ENCODE measurements at places on chromosomes 16 and 17. TPM values are rescaled to one million over a fixed set of nuclear protein-coding genes. Genes with fewer than 3 reads are reported as not detected.

DNA sequence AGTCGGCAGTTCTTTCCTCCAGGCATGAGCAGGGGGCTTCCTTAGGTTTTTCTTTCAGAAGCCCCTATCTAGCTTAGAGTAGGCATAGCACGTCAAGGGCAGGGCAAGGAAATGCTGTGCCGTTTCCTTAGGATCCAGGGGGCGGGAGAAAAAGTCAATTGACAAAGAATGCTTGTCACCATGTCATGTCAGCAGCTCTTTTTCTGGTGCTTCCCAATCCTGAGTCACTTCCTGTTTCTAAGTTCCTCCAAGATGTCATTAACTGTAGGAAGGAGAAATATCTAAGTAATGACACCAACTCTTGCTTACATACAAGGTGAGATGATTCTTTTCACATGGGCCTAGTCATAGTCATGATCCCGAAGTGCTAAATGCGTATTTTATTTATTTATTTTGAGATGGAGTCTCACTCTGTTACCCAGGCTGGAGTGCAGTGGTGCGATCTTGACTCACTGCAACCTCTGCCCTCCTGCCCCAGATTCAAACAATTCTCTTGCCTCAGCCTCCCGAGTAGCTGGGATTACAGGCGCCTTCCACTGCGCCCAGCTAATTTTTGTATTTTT, 35.2 kb downstream of the GJC1 start:
- DNase-seq: peak; percentile 64

DNA sequence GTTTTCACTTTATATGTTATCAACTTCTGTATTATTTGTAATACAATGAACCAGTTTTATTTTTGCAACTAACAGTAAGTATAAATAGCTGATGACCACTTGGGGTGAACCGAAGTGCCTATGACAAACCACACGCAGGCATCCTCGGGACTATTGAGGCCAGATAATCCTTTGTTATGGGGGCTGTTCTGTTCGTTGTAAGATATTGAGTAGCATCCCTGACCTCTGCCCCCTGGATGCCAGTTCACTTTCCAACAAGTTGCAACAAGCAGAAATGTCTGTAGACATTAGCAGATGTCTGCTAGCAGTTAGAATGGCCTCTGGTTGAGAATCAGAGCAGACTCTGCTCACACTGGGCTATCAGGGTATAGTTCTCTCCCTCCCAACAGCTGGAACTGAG, 277.0 kb downstream of the WWOX start:
- DNase-seq: no peak

- DNase-seq: no peak
Observed at GRCh38 chr17:38460082-38460715, 31.9 kb downstream of the ARHGAP23 start.

DNA sequence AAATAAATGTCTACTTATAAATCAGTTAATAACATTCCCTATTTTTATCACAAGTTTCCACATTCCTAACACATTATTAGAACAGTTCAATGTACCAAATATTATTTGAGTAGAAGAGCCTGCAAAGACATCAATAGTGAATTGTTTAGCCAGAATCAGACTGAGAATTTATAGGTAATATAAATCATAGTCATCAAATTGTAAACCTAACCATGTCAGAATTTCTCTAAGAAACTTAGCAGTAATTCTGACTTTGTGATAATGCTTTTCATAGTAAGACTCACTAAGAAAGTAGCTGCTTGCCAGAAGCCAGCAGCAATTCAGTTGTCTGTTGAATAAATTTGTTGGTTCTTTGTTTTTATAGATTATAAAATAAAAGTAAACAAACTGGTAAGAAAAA, 111.3 kb downstream of the USP32 start:
- no peak for DNase-seq

- DNase-seq: no peak
Observed at GRCh38 chr17:82656266-82656665, 8.0 kb upstream of the WDR45B start.

GRCh38 chr17:75632863-75633485, at the start of gene SMIM5:
Gene SMIM5, plus strand, starts transcription at chr17:75633434. Its CDS starts 6,768 bp downstream, at chr17:75640202.
- peak; percentile 36 for DNase-seq

DNA sequence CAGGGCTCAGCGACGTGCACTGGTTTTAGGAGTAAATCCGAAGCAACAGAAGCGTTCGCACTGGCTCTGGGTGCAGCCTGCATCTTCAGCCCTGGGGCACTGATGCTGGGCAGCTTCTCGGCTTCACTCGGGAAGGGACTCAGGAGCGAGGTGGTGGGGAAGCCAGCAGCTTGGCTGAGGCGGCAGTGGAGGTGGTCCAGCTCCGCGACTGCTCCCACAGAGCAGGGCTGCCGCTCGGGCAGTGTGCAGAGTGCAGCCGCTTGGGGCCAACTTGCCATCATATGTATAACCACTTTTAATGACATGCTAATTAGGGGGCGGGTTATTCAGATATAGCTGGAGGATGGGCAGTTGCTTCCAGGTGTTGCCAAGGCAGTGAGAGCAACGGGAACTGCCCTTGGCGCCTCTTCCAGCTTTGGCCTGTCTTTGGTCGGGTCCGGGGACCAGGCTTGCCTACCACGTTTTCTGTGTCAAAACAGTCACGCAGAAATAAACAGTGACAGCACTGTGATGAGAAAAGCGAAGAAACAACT, 26.7 kb downstream of the METRNL start:
- DNase-seq: no peak

DNA sequence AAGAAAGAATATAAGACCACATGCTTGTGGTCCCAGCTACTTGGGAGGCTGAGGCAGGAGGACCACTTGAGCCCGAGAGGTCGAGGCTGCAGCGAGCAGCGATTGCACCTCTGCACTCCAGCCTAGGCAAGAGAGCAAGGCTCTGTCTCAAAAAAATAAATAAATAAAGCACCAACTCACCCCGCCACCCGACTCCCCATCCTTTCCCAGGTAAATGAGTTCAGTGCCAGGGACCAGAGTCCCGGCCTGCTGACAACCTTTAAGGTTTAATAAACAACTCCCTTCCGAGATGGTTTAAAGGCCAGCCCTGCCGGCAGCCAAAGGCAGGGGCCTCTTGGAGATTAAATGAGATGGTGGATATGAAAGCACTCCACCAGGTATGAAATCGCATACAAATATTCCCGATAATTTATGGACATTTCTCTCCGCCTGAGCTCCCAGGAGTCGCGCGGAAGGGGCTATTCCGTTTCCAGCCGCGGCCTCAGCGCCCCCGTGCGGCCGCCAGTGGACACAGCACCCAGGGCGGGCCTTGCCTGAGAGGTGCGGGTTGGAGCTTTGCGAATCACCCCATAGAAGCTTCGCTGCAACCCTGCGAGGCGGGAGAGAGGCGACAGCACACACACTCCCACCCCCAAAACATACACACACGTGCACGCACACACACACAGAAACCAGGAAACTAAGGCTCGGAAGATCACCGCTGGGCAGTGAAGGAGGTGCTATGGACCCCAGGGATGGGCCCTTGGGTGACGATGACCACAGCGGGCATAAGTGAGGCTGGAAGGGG, 4.0 kb upstream of the RPL38 start:
- DNase-seq: no peak

GRCh38 chr16:67115639-67116038, 5.9 kb downstream of the PHAF1 start:
- no peak for DNase-seq

SPATA22 gene
- 0.07 TPM for total RNA-seq

- DNase-seq: no peak
Observed at GRCh38 chr17:7497636-7498035, 13.5 kb downstream of the POLR2A start.

GRCh38 chr17:65027305-65027704, 29.2 kb downstream of the GNA13 start:
- peak; percentile 52 for DNase-seq

DNA sequence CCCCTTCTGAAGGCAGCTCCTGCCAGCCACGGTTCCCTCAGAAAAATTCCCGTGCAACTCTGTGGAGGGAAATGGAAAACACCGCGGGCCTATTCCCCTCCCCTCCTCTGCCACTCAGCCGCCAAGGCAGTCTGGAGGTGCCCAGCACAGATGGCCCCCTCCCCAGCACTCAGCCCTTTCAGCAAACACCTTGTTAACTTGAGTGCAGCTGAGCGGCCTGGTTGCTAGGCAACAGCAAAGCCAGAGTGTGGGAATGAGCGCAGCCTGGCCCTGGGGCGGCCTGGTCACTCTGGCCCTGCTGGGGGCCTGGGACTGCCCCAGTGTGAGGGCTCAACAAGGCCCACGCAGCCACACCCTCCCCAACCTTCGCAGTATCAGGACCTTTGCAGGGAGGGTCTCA, 32.8 kb downstream of the CACNA1G start:
- DNase-seq: no peak

IL21R gene
- 0.07 TPM for total RNA-seq

GRCh38 chr17:44913676-44914075, 1.6 kb downstream of the GFAP start:
- no peak for DNase-seq

GRCh38 chr17:77753246-77753645, 205.3 kb upstream of the TNRC6C start:
- DNase-seq: no peak

HIGD1B gene
- not detected for total RNA-seq

DNA sequence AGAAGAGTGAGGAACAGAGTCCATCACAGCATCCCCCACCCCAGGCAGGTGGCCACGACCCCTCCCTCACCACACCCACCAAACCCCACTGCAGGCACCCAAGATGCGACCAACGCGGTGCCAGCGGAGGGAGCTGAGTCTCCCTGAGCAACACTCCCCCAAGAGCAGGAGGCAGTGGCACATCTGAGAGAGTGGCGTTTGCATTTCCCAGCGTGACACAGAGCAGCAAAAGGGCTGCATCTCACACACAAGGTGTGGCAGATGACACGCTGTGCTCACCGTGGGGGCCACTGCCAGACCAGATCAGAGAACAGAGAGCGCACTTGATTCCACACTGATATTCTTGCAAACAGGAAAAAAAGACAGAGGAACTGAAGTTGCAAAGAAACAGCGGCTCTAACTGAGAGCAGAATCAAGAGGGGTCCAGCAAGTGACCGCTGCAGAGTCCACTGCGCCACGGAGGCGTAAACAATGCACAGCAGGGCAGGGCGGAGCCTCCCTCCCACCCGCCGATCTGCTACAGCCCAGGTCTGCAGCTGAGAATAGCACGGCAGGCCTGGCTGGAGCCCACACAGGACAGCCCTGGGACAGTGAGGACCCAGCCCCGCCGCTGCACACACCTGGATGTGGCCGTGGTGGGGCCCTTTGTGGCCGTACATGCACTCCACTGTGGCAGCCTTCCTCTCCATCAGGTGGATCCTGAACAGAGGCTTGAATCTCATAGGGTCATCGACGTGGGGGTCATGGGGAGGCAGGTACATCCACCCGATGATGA, 26.0 kb upstream of the C16orf95 start:
- DNase-seq: no peak

DNA sequence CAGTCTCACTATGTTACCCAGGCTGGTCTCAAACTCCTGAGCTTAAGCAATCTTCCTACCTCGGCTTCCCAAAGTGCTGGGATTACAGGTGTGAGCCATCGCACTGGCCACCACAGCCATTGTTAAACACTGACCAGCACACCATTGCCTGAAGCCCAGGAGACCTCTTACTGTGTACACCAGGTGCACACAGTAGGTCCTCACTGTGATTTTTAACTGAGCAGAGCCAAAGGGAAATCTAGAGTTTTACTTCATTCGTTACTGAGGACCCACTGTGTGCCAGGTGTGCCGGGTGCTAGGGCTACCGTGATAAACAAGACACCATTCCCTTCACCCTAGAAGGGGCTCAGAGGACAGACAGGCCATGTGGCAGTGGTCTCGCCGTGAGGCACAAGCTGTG, 4.2 kb downstream of the ITGB4 start:
- no peak for DNase-seq

C17orf113 gene
- 0.26 TPM for total RNA-seq

DNA sequence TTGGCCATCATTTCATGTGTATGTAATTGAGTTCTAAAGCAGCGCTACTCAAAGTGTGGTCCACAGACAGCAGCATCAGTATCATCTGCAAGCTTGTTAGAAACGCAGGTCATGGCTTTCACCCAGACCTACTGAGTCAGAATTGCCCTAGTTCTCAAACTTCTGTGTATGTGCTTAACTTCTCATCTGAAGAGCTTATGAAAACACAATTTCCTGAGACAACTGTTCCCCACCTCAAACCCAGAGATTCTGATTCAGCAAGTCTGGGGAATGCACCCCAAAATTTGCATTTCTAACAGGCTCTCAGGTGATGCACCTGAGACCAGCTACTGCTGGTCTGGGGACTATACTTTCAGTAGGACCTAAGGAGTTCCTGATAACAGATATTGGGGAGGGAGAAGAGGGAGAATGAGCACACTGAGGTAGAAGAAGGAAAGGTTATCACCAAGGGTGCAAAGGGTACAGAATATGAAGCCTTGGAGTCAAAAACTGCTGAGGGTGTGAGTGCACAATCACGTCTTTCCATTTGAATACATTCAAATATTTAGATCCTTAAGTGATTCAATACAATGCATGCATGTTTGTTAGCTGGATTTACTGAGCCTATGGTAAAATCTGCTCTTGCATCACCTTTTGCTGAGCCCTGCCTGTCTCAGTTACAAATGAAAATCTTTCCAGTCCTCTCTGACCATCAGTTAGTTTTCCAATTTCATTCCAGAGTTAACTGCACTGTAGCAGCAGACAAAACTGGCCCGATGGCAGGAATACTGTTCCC, 29.2 kb upstream of the SKAP1 start:
- no peak for DNase-seq

- no peak for DNase-seq
Observed at GRCh38 chr17:82230609-82231311, 1.9 kb downstream of the SLC16A3 start.

- no peak for DNase-seq
Observed at GRCh38 chr16:15605839-15606517, 37.0 kb downstream of the MARF1 start.

AOC3 gene
- 0.04 TPM for total RNA-seq

- no peak for DNase-seq
Observed at GRCh38 chr17:36212966-36213365, 2.1 kb downstream of the CCL4L2 start.

- DNase-seq: no peak
Observed at GRCh38 chr16:6447021-6447790, 885.4 kb upstream of the RBFOX1 start.

DNA sequence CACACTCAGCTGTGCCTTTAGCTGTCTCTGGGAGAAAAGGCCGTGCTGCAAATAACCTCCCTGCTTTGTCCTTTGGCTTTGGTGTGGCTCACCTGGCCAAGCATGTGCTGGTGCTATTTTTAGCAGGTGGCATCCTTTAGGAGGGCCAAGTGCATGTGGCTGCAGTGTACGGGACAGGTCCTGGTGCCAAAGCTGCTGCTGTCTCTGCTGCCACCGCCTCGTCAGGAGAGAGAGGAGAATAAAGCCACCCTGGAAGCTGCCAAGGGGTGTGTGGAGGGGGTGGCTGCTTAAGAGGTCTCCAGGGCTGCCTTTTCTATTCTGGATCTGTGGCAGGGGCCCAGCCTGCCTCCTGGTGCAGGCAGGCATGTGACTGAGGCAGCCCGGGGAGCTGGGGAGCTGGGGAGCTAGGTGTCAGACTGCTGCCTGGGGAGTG, 6.2 kb downstream of the AKAP1 start:
- no peak for DNase-seq

GRCh38 chr17:4344926-4345325, 21.5 kb downstream of the UBE2G1 start:
- DNase-seq: no peak
